ENCODE measurements at places on chromosomes 11 and 22.

DNA sequence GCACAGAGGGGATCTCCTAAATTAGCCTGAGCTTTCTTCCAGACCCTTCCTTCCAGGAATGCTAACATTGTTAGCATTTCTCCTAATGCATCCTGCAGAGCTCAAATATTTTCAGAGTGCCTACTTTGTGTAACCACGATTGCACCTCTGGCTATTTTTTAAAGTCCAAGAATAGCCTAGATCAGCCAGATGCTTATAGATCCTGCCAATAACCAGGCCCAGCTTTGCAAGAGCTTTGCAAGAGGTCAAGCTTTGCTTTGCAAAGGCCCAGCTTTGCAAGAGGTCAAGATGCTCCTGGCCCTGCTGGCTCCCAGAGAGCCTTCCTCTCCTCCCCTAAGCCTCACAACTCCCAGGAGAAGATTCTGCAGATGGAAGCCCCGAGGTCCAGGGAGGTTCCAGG is 491.9 kb downstream of the MN1 start:
- no peak for DNase-seq

GRCh38 chr11:73359930-73360742 is 16.1 kb upstream of the RELT start:
- DNase-seq = no peak

- no peak for DNase-seq
These were observed 35.1 kb downstream of the TTC17 start for GRCh38 chr11:43393765-43394355.

DNA sequence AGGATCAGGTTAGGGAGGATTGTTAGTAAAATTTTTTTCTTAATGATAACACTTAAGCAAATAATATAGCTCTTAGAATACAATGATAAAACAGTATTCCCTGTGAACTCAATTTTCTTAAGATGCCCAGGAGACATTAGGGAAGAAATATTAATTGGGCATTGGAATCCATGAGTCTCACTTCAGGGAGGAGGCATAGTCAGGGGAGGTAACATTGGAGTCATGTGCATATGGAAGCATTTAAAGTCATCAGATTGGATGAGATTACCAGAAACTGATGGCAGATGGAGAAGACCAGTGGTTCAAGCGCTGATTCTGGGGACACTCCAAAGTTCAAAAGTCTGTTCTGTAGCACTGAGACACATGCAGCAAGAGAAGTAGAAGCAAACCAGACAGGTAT is at the start of gene OR9G1:
TSS of gene OR9G1 (plus strand) at position 301 of the 400 bp plus-strand sequence. CDS start 1,293 bp downstream, outside the sequence.
- DNase-seq = no peak

- DNase-seq = no peak
These were observed 40.2 kb upstream of the SLC25A1 start for GRCh38 chr22:19218541-19219233.

- no peak for DNase-seq
These were observed 108.0 kb upstream of the CADM1 start for GRCh38 chr11:115612046-115612730.

GRCh38 chr11:20351751-20352262 is 11.7 kb upstream of the HTATIP2 start:
- no peak for DNase-seq

GRCh38 chr22:48236261-48236660 is 1473.8 kb downstream of the TBC1D22A start:
- no peak for DNase-seq

- no peak for DNase-seq
These were observed 111.6 kb downstream of the CEP164 start for GRCh38 chr11:117439256-117439655.

All from C1 segment of cervical spinal cord (tissue), 14 donors.